ENCODE measurements at places on chromosomes 4 and X.

GRCh38 chrX:37409278-37409677 lies 60.1 kb downstream of the PRRG1 start:
- no peak for DNase-seq

DNA sequence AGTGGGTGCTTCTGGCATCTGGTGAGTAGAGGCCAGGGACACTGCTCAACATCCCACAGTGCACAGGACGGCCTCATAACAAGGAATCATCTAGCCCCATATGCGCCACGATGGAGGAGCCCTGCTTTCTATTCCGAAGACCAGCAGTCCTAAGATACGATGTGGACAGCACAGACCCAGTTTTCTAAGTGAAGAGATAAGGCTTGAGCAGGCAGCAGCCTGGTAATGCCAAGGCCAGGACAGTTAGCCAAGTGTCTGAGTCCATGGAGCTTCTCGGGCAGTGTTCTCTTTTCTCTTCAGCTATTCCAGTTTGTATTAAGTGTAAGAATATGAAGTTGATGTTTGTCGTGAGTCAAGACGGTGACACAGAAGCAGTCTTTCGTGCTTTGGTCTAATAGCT lies 112.7 kb downstream of the TBL1X start:
- no peak for DNase-seq

DNA sequence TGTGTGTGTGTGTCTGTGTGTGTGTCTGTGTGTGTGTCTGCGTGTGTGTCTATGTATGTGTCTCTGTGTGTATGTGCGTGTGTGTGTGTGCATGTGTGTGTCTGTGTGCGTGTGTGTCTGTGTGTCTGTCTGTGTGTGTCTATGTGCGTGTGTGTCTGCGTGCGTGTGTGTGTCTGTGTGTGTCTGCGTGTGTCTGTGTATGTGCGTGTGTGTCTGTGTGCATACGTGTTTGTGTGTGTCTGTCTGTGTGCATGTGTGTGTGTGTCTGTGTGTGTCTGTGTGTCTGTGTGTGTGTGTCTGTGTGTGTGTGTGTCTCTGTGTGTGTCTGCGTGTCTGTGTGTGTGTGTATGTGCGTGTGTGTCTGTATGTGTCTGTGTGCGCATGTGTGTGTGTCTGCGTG lies 35.6 kb downstream of the SLITRK2 start:
- DNase-seq: no peak

- DNase-seq: no peak
These were observed 1685.9 kb upstream of the TENM3 start for GRCh38 chr4:180557348-180557747.

GRCh38 chr4:185017964-185018772 lies at the start of gene HELT:
Gene HELT (plus strand): TSS chr4:185018490. CDS start chr4:185018929, 439 bp downstream.
- DNase-seq: no peak

GRCh38 chr4:155047755-155048154 lies 160.7 kb upstream of the NPY2R start:
- DNase-seq: no peak

DNA sequence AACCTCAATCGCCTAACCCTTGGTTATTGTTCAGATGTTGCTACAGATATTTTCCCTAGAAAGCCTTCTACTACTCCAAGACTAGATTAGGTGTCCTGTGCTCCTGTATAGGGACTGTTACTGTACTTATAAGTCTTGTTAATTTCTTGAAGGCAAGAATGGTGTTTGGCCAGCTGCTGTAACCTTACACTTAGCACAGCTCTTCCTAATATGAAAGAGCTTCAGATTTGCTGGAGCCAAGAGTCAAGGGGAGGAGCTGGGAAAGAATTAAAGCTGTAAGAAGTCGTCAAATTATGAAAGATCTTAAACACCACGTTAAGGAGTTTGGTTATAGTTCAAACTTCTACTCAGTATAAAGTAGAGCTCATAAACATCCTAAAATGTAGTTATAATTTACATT lies 245.9 kb upstream of the TLL1 start:
- no peak for DNase-seq

DNA sequence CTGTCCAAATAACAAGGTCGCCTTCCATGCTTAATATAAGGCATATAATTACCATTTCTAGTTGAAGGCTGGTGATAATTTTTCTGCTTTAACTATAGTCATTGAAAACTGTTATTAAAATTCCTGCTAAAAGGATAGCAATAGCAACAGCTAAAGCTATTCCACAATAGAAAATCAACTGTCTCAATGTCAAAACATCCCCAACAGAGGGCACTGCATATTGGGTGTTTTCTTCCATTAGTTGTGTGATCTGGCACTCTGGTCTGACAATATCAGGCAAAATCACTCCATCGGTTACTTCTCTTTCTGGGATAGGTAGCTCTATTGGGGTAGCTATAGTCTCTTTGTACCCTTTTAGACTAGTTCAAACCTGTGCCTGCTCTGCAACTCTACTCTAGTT lies 53.5 kb downstream of the TMPRSS11F start:
- no peak for DNase-seq

DNA sequence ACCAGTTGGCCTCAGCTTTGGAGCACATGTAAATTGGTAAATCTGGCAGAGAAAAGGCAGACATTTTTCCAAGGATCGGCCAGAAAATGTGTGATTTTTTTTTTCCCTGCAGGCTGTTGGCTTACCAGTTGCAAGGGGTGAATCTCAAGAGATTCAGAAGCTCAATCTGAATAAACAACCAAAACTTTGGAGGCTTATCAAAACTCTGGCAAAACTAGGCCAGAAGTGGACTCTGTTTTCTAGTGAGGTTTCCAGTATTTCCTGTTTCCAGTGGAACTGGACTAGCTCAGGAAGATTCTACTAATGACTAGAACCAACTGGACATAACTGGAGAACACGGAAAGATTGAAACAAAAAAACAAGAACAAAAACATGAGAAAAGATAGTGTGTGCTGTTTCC lies 191.3 kb downstream of the SMIM20 start:
- DNase-seq: no peak

- DNase-seq: peak; percentile 66
These were observed 7.2 kb upstream of the NEUROG2 start for GRCh38 chr4:112523008-112523721.

- DNase-seq: no peak
These were observed 11.3 kb downstream of the RASSF6 start for GRCh38 chr4:73608689-73609594.
